Glutamatergic neuron (in vitro differentiated cells): ENCODE measurements at places on chromosomes 1 and 21.

GRCh38 chr1:87196110-87196827, 132.4 kb upstream of the LMO4 start:
- DNase-seq: no peak

DNA sequence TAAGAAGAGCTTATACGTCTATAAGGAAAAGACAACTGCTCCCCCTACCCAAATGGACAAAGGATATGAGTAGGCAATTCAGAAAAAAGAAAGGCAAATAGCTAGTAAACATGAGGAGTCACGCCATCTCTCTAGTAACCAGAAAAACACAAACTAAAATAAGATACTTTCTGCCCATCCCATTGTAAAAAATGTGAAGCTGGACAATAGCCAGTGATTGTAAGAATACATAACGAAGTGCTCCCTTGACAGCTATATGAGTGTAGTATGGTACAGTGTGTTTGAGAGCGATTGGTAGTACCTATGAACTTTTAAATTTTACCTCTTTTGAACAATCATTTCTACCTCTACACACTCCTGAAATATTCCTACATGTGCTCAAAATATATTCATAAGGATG, 7.5 kb upstream of the GJA8 start:
- DNase-seq: no peak

DNA sequence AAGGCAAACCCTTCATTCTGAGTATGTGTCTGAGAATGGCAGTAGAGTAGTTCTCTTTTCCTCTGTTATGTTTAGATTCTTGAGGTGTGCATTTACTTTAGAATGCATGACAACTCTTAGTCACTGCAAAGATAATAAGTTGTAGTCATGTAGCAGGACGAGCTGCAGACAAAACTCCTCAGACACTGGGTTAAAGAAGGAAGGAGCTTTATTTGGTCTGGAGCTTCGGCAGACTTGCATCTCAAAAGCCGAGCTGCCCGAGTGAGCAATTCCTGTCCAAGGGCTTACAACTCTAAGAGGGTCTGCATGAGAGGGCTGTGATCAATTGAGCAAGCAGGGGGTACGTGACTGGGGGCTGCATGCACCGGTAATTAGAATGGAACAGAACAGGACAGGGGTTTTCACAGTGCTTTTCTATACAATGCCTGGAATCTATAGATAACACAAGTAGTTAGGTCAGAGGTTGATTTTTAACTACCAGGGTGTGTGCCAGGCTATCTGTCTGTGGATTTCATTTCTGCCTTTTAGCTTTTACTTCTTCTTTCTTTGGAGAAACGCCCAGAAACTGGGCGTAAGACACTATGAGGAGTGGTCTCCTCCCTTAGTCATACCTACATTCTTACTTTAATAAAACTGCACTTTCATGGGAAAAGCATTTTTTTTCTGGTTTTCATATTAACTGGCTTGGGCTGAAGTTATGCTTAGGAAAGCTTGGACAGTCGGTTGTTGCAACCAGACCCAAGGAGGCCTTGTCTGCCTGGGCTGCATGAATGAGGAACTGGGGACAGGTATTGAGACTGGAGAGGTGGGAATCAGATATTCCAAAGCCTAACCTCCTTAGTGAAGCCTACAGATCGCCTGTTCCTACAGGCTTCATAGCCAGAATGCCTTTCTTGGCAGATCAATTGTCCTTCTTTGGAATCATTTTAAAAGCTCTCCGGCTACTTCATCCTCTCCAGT, 115.1 kb downstream of the RHOU start:
- no peak for DNase-seq

DNA sequence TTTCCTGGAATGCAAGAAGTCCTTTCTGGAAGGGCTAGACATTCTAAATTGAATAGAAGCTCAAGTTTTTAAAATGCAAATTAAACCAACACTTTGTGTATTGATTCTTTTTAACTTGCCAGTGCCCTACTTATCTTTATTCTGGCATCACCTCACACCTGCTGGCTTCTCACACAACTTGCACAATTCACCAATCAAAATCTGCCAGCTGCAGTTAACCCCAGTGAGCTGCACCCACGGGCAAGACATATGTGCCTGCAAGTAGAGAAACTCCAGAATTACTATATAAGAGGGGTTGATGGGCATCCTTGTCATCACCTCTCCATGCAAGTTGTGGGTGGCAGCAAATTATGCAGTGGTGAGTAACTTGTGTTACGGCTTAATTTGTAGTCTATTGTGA, 11.7 kb upstream of the PLPPR4 start:
- DNase-seq: no peak

DNA sequence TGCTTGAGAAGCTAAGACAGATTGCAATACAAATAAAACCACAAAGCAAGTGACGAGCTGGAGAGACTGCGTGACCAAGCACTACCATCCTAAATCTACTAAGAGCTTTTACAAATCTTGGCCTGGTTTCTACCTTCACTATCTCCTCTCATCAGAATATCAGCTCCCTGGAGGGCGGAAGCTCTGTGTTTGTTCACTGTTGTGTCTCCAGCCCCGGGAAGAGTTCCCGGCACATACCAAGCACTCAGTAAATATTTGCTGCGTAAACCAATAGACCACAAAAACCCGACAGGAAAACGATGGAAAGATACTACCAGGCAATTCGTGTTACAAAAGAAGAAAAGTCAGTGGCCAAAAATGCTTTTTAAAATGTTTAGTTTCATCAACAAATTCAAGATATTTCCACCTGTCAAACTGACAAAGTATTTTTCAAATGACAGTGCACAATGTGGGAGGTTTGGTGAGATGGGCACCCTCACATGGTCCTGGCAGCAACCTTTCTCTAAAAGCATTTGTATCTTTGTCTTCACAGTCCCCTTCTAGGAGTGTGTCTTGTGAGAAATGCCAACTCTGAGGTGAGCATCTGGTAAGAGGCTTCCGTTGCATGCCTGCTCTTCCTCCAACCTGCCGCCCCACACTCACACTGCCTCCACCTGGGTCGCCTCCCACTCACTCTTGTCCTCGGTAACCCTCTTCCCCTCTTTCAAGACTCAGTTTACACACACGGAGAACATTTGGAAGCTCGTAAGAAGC, 34.7 kb downstream of the SLC1A7 start:
- DNase-seq: no peak

DNA sequence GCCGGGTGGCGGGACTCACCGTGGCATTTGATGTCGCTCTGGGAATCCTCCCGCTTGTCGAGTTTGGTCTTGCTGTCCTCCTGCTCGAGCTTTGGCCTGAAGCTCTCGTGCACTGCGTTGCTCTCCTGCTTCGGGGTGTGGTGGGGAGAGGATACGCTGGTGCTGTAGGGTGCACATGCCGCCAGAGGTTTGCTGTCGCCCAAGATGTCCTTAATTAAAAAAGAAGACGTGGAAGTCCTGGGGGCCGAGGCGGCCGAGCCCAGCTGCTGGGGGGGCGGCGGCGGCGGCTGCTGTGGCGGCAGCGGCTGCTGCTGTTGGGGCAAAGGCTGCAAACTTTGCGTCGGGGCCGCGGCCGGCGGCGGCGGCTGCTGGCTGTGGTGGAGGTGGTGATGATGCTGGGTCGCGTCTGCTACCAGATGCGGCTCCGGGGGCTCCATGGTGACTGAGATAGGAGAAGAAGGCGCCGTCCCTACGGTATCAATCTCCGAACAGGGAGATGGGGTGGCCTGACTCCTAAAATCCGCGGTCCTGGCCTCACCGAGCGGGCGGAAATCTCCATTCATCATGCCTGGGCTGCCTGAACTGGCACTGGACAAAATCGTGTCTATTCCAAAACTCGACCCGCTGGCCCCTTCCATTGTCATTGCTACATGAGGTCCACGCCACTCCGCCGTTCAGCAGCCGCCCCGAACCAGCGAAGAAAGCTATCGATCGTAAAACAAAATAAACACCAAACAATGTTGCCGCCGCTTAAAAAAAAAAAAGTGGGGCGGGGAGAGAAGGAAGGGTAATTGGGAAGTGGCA, at the start of gene BARHL2:
Gene BARHL2, minus strand, starts transcription at position 751 of the 804 bp plus-strand sequence. Its CDS starts 107 bp downstream, at position 644.
- DNase-seq: peak; percentile 46

GRCh38 chr1:28248273-28249012, 10.9 kb upstream of the SESN2 start:
- DNase-seq: peak; percentile 81

DNA sequence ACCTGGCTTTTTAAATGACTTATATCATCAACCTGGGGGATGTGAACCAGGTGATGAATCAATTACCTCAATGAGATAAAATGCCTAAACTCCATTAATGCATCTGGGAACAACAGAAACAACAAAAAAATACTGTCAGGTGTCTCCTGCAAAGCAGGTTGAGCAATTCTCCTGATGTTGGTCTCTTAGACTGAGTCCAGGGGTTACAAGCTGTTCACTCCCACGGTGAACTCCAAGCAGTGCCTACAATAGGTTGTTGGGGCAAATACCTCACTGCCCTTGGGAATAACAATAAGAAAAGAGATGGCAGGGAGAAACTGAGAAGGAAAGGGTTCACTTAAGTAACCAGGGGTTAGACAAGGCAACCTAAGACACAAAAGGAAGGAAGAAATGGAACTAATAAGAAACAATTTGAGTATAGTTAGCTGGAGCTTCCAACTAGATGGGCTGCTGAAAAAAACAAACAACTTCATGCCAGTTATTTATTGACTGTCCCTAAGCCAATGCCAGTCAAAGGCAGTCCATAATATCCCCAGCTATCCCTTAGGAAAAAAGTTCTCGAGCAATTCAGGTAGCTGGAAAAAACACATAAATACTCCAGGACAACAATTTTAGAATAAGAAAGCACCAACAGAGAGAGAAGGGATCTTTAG, 97.6 kb upstream of the MAGI3 start:
- no peak for DNase-seq

DNA sequence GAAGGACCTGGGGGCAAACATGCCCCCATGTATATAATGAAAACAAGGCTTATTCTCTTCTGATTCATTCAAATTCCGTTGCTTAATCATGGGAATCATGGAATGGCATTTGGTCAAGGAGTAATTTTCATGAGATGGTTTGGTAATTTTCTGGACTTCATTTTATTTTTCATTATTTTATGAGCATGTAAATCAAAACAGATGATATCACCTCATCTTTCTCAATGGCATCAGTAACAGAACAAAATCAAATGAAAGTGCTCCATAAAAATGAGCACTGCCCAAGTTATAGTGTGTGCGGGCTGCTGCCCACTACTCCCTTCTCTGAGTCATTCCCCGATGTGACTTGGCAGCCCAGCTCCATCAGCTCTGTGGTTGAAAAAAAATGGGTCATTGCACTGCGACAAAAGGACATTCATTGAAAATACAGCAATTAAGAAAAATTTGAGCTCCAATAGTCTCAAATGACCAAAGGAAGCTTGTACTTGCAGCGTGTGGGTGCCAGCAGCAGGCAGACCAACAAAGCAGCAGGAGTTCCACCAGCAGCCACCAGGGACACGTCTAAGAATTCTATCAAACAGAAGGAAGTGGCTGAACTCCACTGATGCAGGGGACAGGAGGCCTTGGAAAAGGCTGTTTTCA, 84.3 kb upstream of the VAV3 start:
- peak; percentile 59 for DNase-seq

DNA sequence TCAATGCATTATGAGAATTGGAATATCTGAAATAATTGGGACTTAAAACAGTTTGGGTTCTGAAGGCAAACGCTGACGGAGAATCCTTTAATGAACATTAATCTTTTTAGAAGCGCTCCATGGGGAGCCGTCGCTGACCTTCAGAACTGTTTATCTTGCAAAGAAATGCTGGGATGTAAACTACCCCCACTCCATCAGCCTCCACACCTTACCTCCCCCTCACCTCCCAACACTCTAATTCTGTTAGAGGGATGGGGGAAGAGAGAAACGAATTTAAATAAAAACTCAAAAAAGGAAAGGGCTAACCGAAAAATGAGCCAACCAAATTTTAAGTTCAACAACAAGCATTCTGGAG, 44.1 kb upstream of the DNAJC6 start:
- DNase-seq: no peak

DNA sequence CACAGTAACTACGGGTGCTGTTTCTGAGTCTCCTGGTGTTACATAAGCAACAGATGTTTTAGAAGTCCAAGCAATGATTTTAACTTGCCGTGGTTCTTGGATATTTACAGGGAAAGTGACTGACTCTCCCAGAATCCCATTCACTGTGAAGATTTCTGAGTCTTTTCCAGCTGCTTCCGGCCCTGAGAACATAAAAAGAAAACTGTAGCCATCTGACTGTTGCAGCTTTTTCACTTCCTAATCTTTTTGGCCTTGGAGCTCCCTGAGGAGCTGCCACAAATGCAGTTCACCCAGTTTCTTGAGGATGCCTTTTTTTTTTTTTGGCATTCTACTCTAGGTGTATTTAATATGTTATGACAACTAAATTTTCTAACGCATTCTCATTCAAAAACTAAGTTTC, 13.7 kb downstream of the CD84 start:
- DNase-seq: no peak

DNA sequence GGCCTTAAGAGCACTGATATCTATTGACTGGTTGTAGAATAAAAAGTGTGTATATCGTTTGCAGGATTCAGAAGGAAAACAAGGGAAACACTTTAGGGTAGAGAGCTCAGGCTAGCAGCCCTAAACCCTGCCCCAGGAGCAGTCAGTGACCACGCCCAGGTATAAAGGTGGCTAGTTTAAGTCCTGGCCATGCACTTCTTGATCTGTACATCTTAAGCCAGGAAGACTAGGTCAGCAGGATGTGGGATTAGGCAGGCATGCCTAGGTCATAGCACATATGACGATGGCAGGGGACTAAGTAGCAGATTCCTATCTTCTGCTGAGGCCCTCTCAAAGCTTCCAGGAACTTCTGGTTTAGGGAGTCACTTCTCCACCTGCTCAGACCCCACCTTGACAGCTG, 158.0 kb upstream of the CD34 start:
- no peak for DNase-seq

GRCh38 chr1:56844545-56845136, 10.0 kb upstream of the C8A start:
- no peak for DNase-seq

GRCh38 chr1:81873946-81874345, 73.2 kb downstream of the ADGRL2 start:
- DNase-seq: no peak

DNA sequence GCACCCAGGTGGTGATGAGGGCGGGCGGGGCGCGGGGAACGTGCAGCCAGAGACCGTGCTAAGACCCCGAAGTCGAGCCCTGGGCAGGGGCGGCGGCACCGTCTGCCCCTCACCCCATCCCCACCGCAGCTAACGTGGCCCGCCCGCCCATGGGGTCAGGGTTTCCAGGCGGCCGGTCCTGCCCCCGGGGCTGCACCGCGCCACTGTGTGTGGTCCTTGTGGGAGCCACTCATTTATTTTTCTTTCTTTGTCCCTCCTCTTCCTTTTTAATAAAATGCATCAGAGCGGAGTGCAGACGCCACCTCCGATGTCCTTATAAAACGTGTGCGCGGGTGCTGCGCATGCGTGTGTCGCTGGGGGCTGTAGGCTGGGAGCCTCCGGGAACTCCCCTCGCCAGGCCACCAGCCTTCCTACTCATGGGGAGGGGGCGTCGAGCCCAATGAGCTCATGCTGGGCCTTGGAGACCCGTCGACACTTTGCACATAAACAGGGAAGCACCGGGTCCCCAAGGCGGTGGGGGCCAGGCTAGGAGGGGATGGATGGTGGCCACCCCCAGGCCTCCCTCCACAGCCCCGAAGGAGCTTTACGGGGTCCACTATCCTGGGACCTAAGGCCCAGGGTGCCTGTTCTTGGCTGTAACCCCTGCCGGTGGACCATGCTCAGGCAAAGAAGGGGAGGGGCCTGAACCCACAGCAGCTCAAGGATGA, 59.9 kb downstream of the WNT9A start:
- peak; percentile 36 for DNase-seq

GRCh38 chr1:201888282-201889089, at the start of gene SHISA4:
SHISA4 (plus strand) TSS chr1:201888898; CDS start chr1:201888995, 97 bp downstream.
- DNase-seq: peak; percentile 28

- DNase-seq: no peak
These were observed 34.1 kb upstream of the PDPN start for GRCh38 chr1:13549521-13549920.

GRCh38 chr1:59570524-59570923, 244.2 kb upstream of the HOOK1 start:
- DNase-seq: no peak
